ENCODE measurements at places on chromosomes 1 and 21.

DNA sequence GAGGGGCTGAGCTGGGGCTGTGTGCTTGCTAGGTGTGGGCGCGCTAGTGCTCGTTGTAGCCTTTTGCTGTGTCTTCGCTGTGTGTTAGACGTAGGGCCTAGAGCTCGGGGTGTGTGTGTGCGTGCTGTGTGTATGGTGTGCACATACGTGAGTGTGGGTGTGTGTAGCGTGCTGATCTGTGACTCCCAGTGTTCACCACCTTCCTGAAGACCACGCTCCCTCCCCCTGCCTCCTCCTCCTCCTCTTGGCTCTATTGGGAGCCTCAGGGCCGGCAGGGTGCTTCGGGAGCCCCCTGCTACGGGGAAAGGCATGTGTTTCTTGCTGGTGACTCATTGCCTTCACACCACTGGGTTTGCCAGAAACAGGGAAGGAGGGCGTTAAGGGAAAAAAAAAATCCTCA is 9.4 kb upstream of the KCNC4 start:
- peak; percentile 46 for DNase-seq

- no peak for DNase-seq
Measured at GRCh38 chr1:10818262-10819197, 22.1 kb upstream of the CASZ1 start.

DNA sequence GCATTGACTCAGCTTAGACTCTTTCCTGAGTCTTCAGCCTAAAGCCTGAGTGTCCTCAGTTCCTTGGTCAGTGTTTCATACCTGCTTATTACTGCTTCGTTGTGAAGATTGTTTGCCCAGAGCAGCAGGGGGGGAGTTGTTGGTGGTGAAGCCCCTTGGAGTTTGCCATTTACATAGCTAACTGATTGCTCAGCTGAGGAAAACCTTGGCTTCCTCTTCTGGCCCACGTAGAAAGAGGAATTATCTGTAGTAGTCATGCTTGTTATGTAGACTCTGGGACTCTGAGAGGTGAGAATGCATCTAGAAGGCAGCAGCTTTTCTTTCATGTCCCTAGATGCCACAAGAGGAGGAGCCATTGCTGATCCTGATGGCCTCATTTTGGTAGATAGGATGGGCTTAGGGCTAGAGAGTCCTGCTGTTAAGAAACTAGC is 125.9 kb downstream of the MAST2 start:
- DNase-seq: peak; percentile 90

GRCh38 chr1:238061967-238062613 is 171.4 kb upstream of the ZP4 start:
- DNase-seq: peak; percentile 62

DNA sequence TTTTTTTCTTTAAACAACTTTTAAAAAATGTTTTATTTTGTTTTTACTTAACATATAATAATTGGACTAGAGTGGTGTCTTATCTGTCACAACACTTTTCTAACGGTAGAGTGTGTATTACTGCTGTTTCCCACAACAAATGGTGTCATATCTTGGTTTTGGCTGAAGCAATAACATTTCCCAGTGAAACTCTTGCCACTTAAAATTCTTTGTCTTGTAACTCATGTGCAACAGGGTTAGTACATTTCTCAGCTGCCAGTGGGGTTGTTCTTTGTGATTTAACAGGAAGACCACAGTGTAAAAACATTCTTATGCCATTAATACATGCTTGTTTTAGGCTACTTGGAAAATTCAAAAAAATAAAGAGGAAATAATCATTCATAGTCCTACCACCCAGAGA is 43.5 kb downstream of the ALPL start:
- peak; percentile 98 for DNase-seq

GRCh38 chr21:44944596-44944995 is 4.8 kb downstream of the SLX9 start:
- no peak for DNase-seq

GRCh38 chr1:117416546-117417125 is 49.4 kb downstream of the MAN1A2 start:
- no peak for DNase-seq

GRCh38 chr1:30627994-30628393 is 95.4 kb downstream of the MATN1 start:
- no peak for DNase-seq
